Thoracic aorta (tissue), 2 donors: ENCODE measurements at places on chromosomes 4 and X.

- DNase-seq = no peak
Observed at GRCh38 chrX:16848541-16848940, 21.6 kb downstream of the RBBP7 start.

DNA sequence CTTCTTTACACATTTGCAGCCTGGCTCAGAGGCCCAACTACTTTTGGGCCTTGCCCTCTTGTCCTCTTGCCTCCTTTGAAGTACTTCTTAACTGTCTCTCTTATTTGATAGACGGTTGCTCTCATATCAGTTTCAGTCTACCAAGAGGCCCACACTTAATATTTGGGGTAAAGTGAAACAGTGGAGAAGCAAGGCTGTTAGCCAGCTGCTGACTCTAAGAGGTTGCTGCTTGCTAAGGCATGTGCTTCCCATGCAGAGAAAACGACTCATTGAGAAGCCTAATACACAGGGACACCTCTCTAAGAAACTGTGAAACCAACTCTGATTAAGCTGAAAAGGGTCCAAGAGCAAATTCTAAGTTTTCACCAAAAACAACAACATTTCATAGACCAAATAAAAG is 94.6 kb downstream of the PPP3CA start:
- DNase-seq = no peak

DNA sequence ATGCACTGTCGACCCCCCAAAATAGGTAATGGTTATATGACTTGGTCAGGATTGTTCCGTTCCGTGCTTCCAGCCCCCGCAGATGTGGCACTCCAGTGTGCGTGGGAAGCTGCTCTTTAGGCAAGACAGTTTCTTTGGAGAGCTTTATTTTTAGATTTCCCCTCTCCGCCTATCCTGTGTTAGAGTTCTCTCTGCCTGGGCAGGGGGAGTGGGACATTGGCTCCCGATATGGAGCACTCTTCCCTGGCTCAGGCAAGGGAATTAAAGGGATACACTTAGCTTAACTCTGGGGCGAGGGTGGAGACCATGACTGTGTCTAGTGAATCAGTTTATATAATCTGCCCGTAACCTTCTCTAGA is 36.0 kb downstream of the DLG3 start:
- DNase-seq = no peak

DNA sequence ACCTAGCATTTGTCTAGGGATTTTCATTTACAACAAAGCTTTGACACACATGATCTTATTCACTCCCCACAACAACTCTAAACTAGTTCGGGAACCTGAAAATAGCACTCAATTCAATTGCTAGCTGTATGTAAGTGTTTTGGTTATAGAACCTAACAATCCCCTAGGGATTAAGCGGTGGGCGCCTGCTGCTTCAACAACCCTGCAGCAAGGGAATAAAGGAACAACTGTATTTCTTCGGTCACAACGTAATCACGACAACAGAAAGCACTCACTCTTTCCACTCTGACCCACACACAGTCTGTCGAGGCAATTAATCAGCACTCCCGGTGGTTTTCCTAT is 674 bp upstream of the DIAPH2 start:
- no peak for DNase-seq

DNA sequence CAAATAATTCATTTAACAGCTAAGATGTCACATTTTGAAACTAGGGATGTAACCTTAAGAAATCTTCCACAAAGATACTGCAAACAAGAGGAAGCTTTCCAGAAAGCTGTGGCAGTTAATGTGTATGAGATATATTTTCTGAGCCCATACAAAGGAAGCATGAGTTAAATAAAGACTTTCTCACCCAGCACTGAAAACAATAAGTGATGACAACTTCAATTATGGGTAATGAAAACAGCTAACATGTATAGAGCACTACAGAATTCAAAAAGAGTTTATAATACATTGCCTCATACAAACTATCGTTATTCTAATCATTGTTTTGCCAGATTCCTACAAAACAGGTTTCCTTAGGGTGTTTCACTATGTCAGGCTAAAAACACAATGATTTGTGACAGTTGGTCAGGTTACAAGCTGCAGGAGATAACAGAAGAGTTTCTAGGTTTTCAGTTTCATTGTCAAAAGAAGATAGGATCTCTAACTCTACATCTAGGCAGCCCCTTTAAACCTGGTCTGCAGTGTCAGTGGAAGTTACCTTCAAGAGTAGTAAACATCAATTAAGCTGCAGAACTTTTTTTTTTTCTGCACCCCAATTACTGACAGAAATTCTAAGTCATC is 618.1 kb upstream of the ADGRL3 start:
- DNase-seq = no peak

GRCh38 chrX:66632473-66632872 is 6.4 kb downstream of the EDA2R start:
- DNase-seq = no peak

GRCh38 chrX:136126872-136127406 is 20.4 kb upstream of the FHL1 start:
- no peak for DNase-seq

GRCh38 chr4:28948501-28948900 is 1771.7 kb upstream of the PCDH7 start:
- no peak for DNase-seq

GRCh38 chrX:20521222-20521621 is 254.5 kb upstream of the RPS6KA3 start:
- no peak for DNase-seq

GRCh38 chr4:78612398-78613178 is 61.0 kb downstream of the ANXA3 start:
- no peak for DNase-seq

DNA sequence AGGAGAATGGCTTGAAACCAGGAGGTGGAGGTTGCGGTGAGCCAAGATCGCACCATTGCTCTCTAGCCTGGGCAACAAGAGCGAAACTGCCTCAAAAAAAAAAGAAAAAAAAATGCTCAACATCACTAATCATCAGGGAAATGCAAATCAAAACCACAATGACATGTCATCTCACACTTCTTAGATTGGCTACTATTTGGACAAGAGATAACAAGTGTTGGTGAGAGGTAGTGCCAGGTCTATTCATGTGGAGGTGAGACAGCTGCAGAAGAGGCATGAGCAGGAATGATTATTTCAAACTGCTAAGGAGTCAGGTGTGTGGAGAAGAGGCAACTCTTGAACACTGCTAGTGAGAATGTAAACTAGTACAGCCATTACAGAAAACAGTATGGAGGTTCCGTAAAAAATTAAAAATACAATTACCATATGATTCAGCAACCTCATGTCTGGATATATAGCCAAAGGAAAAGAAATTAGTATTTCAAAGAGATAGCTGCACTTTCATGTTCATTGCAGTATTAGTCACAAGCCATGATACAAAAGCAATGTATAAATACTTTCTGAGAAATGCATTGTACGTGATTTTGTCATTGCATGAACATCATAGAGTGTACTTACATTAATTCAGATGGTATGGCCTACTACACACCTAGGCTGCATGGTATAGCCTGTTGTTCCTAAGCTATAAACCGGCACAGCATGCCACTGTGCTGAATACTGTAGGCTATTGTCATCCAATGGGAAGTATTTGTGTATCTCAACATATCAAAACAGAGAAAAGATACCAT is 75.3 kb downstream of the TMEM144 start:
- DNase-seq = no peak

- DNase-seq = no peak
Observed at GRCh38 chr4:94701631-94702300, 56.0 kb upstream of the BMPR1B start.

- DNase-seq = no peak
Observed at GRCh38 chrX:15849555-15849954, 5.1 kb downstream of the AP1S2 start.

DNA sequence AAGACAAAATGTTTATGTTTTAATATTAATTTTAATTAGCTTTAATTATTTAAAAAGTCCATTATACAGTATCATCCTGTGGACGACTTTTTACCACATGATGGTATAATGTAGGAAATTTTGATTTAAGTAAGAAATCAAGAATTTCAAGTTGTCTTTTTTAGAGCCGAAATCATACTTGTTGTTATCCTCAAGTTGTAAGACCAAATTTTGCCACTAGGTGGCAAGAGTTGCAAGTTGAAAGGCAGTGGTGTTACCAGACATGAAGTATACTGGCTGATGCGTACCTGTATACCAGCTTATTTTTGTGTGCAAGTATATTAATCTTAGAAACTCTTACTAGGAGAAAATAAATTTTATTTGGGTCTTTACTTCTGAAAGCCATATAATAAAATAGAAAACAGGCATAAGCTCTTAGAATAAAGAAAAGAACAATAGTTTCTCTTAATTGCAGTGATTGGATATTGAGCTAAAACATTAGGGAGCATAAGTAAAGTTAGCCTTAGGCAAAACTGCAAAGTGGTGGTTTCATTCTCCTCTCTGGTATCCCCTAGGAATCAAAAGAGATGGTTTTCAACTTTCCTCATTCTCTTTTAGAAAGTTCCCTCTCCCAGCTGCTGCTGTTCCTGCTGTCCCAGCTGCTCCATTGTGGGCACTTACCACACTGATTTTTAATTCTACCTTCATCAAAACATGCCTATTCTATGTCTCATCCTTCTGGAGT is 118.0 kb upstream of the WDFY3 start:
- DNase-seq = no peak

GRCh38 chr4:108570993-108571569 is 49.3 kb upstream of the RPL34 start:
- no peak for DNase-seq

GRCh38 chrX:63652086-63652765 is 132.8 kb downstream of the ARHGEF9 start:
- DNase-seq = no peak

DNA sequence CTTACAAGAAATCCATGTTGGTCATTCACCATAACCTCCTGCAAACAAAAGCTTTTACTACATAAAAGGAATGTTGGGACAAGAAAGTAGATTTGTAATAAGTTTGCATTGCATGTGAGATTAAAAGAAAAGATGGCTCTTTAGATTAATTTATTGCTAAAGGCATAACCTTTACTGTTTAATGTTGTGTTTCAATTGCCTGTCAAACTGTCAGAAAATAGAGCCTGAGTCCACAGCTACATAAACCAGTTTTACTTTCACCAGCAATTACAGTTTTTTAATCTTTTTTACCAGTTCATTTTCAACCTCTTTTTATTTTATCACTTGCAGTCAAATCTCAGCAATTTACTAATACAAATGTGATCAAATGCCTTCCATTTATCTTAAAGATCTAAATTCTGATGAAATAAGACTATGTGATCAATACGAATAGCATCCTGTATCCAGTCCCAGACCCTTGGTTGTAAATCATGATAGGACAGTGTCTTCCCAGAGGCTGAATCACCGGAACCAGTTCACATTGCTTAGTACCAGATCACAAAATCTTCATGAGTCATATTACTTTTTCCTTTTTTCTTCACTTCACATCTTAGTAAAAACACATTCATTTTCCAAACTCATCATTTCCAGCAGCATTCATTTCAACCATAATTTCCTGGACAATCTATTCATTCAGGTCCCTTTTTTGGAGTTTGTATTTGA is 95.4 kb upstream of the FRG1 start:
- no peak for DNase-seq

GRCh38 chr4:3836756-3837601 is 70.8 kb downstream of the ADRA2C start:
- no peak for DNase-seq

GRCh38 chr4:41140410-41140809 is 73.9 kb downstream of the APBB2 start:
- no peak for DNase-seq

- DNase-seq = no peak
Observed at GRCh38 chrX:81367291-81367690, 165.4 kb downstream of the SH3BGRL start.

DNA sequence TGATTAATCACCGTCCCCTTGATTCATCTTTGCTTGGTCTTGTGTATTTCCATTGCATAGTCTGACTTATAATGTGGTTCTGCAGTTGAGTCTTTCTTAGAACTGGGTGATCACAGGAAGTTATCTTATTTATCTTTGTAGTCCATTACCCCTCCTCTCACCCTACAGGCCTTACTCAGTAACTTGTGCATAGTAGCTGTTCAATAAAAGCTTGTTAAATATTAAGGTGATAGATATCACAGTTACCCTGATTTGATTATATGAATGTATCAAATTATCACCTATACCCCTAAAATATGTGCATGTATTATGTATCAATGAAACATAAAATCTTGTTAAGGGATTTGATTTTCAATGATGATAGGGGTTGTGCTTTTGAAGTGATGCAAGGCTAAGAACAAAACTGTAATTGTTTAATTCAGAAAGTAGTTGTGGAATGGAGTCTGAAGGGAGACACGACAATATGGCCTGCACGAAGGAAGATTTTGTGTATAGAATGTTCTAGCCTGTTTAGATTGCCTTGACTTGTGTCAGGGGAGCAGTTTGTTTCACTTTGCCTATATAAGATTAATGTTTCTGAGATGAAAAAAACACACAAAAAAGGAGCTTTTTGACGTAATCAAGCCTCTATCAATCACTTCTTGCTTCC is 132.4 kb upstream of the LIMCH1 start:
- DNase-seq = no peak

- no peak for DNase-seq
Observed at GRCh38 chr4:89119166-89119565, 7.8 kb downstream of the TIGD2 start.

DNA sequence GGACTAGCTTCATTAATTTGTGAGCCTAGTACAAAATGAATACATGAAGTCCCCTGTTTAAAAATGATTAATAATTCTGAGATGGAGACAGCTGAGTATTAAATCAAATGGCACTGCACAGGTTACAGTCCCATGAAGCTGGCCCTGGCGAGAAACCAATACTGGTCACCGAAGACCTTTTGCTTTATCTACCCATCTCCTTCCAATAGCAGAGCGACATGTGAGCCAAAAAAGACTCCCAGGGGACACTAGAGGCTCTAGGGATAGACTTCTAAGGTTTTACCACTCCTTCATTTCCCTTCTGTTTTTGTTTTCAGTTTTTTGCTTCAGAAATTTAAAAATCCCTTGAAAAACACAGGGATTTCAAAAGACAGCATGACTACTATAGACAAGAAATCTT is 97.0 kb upstream of the CCSER1 start:
- DNase-seq = no peak

DNA sequence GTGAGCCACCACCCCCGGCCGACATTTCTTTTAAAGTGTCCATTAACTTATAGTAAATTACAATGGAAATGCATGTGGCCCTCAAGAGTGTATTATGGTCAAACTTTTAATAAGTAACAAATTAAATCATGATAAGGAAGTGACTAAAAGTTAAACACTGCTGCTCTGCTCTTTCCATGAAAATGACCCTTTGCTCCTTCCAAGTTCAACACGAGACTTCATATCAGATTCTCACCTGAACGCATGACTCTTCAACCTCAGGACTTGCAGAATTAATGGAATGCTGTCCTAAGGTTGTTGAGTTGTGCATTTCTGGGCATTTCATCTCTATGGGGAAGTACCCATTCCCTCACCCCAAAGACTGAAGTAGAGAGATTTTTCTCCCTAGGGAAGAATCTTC is 27.1 kb downstream of the AWAT2 start:
- DNase-seq = no peak

- DNase-seq = no peak
Observed at GRCh38 chr4:172390331-172390730, 577.1 kb downstream of the GALNTL6 start.

GRCh38 chr4:61853041-61853440 is 652.9 kb downstream of the ADGRL3 start:
- no peak for DNase-seq

GRCh38 chr4:39320381-39321115 is 45.6 kb downstream of the RFC1 start:
- DNase-seq = no peak

GRCh38 chrX:964831-965416 is 247.5 kb downstream of the CRLF2 start:
- DNase-seq = no peak

GRCh38 chr4:48121180-48121579 is 12.9 kb downstream of the TXK start:
- DNase-seq = no peak
